Aorta (tissue), 5 donors: ENCODE measurements at places on chromosomes 5 and 9. TPM values are rescaled to one million over a fixed set of nuclear protein-coding genes. Genes with fewer than 3 reads are reported as not detected.

DNA sequence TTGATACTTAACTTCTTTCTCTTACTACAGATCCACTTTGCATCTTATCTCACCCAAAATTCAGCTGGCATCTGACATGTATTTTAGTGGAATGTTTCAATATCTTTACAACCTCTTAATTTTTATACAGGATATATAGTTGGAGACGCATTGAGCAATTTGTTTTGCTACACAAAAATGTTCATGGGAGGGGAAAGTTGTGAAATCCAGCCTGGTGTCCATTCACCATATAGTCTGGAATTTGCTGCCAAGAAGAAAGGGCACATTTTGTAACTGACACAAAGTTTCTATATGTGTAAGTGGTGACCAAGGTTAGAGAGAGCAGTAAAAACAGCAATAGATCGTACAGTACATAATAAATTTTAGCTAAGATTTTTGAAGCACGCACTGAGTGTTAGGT is 14.0 kb upstream of the CHD1 start:
- H3K27ac ChIP-seq, result no peak overlapping the region
- peaks cover 3% of the 10 kb centered on the region for H3K4me1 ChIP-seq
- DNase-seq, result no peak
- no peaks in the 10 kb centered on the region for H3K36me3 ChIP-seq
- H3K4me3 ChIP-seq, result no peak overlapping the region

DNA sequence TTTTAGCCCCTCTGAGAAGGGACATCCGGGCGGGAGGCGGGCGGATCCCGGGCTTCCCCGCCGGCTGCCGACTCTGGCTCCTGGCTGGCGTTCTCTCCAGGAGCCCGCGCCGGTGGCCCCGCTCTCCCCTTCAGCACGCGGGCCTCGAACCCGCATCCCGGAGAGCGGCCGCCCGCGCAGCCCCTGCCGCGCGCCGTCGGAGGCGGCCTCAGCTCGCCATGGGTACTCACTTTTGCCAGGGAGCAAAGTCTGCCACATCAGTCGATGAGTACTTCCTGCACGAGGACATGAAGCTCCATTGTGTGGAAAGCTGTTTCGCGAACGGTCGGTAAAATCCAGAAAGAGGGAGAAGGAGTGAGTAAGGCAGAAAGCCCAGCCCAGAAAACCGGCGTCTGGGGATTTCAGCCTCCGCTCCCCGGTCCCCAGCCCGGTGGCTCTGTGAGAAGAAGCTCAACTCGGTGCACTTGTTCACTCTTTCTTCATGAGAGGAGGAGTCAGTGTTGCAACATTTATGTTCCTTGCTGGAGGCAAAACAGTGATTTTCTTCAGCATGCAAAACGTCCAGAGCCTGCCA is at the start of gene PRLR:
PRLR (minus strand) TSS at position 450 of the 574 bp plus-strand sequence. CDS start 140,867 bp downstream, outside the sequence.
- no peak within 1 kb of the TSS for H3K27ac ChIP-seq
- DNase-seq, result peak; percentile 51
- H3K4me3 ChIP-seq, result peak within 1 kb of the TSS; percentile 29
- no peaks in the 10 kb centered on the region for H3K36me3 ChIP-seq
- no peaks in the 10 kb centered on the region for H3K27me3 ChIP-seq

The SVEP1 gene
- total RNA-seq, result 120 TPM

DNA sequence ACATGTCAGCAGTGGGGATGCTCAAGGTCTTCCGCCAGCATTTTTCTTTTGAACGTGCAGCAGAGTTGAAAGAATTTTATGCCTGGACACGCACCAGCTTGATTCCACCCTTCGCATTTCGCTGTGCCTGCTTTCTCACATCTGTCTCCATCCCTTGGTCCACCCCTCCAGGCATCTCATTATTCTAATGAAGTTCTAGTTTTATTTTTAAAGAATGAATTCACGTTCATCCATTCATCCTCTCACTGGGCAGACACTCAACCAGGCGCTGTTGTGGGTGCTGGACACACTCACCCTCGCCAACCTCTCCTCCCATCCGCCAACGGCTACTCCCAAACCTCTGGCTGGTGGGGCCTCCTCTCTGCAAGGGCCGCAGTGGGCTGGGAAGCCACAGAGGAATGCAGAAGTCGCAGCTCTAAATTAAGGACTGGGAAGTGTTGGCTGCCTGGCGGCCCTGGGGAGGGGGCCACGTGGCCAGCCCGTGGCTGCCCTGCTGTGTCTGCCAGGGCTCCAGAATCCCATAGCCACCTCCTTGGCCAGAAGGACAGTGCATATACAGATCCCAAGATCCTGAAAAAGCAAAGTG is 6.7 kb downstream of the SUSD3 start:
- H3K27me3 ChIP-seq, result no peaks in the 10 kb centered on the region
- no peaks in the 10 kb centered on the region for H3K36me3 ChIP-seq
- no peak overlapping the region for H3K27ac ChIP-seq
- peak; percentile 61 for DNase-seq
- no peaks in the 10 kb centered on the region for H3K4me1 ChIP-seq

DNA sequence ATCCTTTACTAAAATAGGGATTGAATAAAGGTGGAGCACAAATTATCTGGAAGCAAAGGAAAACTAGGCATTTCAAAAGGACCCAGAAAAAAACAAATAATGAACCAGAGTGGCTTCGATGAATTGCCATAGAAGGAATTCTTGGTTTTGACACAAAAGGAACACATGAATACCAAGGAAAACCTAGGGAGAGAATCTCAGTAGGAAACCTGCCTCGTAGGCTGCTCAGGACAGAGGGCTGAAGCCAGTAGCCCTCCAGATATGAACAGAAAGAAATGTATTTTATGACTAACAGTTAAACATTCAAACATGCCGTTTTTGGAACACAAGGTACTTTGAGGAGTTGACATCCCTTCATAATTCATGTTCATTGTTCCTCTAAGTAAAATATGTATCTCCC is 245.5 kb downstream of the SLF1 start:
- no peak overlapping the region for H3K27ac ChIP-seq
- H3K27me3 ChIP-seq, result no peaks in the 10 kb centered on the region
- no peak overlapping the region for H3K4me3 ChIP-seq

DNA sequence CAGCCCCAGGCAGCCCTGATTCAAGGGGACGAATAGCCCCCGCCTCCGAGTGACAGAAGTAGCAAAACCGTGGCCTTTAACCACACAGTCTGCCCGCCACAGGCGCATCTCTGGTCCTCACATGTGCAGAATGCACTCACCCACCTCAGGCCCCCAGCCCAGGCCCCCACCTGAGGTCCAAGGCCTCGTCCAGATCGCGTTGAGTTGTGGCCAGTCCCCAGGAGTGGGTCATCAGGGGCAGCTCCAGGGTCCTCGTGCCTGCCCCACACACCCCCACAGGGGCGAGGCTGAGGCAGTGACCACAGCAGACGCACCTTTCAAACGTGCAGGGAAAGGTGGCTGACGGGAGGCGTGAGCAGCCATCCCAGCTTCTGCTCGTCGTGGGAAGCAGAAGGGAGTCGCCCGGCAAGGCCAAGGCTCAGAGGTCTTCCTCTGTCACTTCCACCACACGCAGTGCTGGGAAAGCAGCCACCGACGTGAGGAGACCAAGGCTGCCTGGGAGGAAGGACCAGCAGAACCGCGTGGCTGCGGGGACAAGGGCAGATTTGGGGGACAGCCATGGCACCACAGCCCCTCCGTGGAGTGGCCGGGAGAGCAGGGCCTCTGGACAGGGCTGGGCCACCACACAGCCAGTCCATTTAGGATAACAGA is 77.8 kb upstream of the OTULINL start:
- H3K4me3 ChIP-seq, result no peak overlapping the region
- no peak for DNase-seq
- no peaks in the 10 kb centered on the region for H3K4me1 ChIP-seq
- no peaks in the 10 kb centered on the region for H3K36me3 ChIP-seq
- no peaks in the 10 kb centered on the region for H3K27me3 ChIP-seq

The PTPN3 gene
- 7.8 TPM for total RNA-seq

GRCh38 chr5:133932441-133933168 is 35.8 kb downstream of the C5orf15 start:
- no peaks in the 10 kb centered on the region for H3K36me3 ChIP-seq
- H3K4me1 ChIP-seq, result no peaks in the 10 kb centered on the region
- H3K4me3 ChIP-seq, result no peak overlapping the region
- no peak overlapping the region for H3K27ac ChIP-seq
- no peaks in the 10 kb centered on the region for H3K27me3 ChIP-seq
- peak; percentile 65 for DNase-seq

The LVRN gene
- 11.0 TPM for total RNA-seq

DNA sequence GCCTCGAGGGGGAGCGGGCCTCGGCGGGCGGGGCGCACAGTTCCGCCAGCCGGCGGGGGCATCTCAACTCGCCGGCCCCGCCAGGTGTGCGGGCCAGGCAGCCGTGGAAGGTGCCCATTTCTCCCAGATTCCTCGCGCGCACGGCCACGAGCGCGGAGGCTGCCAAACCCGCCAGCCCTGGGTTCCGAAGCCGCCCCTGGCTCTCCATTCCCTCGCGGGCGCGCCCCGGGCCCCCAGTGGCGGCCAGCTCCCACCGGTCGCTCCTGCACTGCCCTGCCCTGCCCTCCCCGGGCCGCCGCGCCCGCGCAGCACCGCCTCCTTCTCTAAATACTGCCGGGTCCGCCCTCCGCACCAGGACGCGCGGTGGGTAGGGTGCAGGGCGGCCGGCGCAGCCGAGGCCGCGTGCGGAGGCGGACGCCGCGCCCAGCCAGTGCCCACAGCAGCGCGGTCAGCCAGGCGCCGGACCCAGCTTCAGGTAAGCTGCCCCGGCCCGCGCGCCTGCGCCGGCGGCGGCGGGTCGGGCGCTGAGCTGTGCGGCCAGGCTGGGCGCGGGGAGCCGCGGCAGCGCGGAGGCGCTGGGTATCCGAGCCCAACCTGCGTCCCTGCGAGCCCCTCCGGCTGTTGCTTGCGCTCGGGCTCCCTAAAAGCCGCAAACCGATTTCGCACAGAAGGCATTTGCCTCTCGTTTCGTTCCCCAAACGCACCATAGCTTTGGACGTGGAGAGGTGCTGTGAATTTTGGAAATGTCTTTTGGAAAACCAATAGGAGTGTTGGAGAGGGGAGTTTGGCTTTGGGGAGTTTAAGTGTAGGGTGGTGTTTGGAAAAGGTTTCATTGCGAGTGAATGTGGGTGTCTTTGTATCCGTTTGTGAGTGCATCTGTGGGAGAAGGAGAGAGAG is at the start of gene TMEM171:
TMEM171 (plus strand) TSS at position 354 of the 897 bp plus-strand sequence. CDS start 2,799 bp downstream, outside the sequence.
- no peak within 1 kb of the TSS for H3K27ac ChIP-seq
- no peaks in the 10 kb centered on the region for H3K36me3 ChIP-seq
- peak within 1 kb of the TSS; percentile 0 for H3K4me3 ChIP-seq

DNA sequence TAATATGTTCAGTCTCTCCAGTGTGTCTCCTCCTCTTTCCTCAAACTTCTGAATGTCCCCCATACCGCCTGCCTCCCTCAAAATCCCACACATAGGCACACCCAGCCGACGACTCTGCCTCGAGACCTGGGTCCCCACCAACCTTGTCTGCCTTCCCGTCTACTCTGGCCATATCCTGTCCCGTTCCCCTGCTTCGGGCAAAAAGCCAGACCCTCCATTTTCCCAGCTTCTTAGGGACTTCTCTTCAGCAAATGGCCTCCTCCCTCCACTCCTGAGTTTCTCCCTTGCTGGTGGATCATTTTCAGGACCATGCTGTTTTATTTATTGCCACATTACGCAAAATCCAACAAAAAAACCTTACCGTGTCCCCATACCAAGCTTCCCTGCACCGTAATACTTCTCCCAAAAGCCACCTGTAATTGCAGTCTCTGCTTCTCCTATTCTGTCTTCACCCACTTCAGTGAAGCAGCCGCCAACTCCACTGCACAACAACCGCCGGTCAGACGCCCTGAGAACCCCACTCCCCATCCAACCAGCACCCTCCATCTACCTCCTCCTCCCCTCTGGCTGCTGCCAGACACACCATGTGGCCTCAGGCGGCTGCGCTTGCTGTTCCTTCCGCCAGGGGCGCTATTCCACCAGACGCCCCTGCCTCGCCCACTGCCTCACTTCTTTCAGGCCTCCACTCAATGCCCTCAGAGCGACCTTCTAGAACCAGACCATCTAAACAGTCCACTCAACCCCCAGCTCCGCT is 117.0 kb downstream of the TRPM6 start:
- no peak overlapping the region for H3K27ac ChIP-seq
- H3K4me1 ChIP-seq, result no peaks in the 10 kb centered on the region
- no peak for DNase-seq
- H3K36me3 ChIP-seq, result no peaks in the 10 kb centered on the region

GRCh38 chr9:114757984-114758383 is 47.9 kb downstream of the TNFSF15 start:
- H3K4me1 ChIP-seq, result no peaks in the 10 kb centered on the region
- no peak overlapping the region for H3K27ac ChIP-seq
- H3K27me3 ChIP-seq, result no peaks in the 10 kb centered on the region
- H3K36me3 ChIP-seq, result no peaks in the 10 kb centered on the region
- no peak for DNase-seq

- H3K36me3 ChIP-seq, result peaks cover 2% of the 10 kb centered on the region
- no peak overlapping the region for H3K4me3 ChIP-seq
- H3K27ac ChIP-seq, result no peak overlapping the region
- no peak for DNase-seq
- no peaks in the 10 kb centered on the region for H3K27me3 ChIP-seq
Observed at GRCh38 chr9:76067696-76068095, 177.2 kb downstream of the PCSK5 start.

GRCh38 chr5:40333459-40334241 is 346.1 kb upstream of the PTGER4 start:
- no peak for DNase-seq
- no peaks in the 10 kb centered on the region for H3K36me3 ChIP-seq
- H3K4me1 ChIP-seq, result no peaks in the 10 kb centered on the region
- H3K27me3 ChIP-seq, result no peaks in the 10 kb centered on the region

- H3K4me3 ChIP-seq, result no peak overlapping the region
- no peaks in the 10 kb centered on the region for H3K36me3 ChIP-seq
- H3K27ac ChIP-seq, result no peak overlapping the region
- H3K27me3 ChIP-seq, result no peaks in the 10 kb centered on the region
- no peaks in the 10 kb centered on the region for H3K4me1 ChIP-seq
- no peak for DNase-seq
Observed at GRCh38 chr5:22621084-22621483, 232.1 kb downstream of the CDH12 start.

GRCh38 chr9:4615251-4615650 is 46.8 kb upstream of the PLPP6 start:
- H3K27ac ChIP-seq, result no peak overlapping the region
- no peak overlapping the region for H3K4me3 ChIP-seq
- no peaks in the 10 kb centered on the region for H3K36me3 ChIP-seq
- H3K4me1 ChIP-seq, result no peaks in the 10 kb centered on the region

DNA sequence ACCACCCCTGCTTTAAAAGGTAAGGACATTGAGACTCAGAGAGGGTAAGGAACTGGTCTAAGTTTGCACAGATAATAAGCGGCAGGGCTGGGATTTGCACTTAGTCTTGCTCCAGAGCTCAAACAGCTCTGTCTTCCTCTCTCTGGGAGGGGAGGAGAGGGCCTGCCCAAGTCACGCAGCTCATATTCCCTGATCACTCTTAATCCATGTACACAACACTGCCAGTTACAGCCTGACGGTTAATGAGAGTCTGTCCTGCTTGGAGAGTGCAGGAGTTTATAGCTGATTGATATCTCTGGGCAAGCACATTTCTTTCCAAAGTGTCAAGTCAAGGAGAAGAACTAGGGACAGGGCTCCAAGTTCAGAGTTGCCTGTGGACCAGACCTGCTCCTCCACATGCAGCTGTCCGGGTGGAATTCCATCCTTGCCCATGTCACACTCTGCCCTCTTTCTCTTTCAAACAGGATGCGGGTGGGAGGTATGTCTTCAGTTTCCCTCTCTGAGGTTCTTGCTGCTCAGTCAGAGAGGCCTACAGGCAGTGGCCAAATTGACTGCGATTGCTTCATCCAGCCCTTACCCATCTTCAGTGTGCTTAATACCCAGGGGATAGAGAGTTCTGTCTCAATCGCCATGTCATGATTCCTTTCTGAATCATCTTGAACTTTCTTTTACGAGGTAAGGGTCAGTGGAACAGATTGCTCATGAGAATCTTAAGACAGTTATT is 54.5 kb downstream of the GALNT12 start:
- no peak overlapping the region for H3K4me3 ChIP-seq
- H3K27me3 ChIP-seq, result no peaks in the 10 kb centered on the region
- no peaks in the 10 kb centered on the region for H3K36me3 ChIP-seq
- H3K27ac ChIP-seq, result no peak overlapping the region
- no peak for DNase-seq

The SMIM27 gene
- 6.7 TPM for total RNA-seq
